Stimulated activated CD4-positive, alpha-beta T cell treated with anti-CD3 and anti-CD28 coated beads, Interleukin-1b, Interleukin-23, amount 100 ng/mL, for 1 hour (primary cell): ENCODE measurements at places on chromosomes 2 and 18.

DNA sequence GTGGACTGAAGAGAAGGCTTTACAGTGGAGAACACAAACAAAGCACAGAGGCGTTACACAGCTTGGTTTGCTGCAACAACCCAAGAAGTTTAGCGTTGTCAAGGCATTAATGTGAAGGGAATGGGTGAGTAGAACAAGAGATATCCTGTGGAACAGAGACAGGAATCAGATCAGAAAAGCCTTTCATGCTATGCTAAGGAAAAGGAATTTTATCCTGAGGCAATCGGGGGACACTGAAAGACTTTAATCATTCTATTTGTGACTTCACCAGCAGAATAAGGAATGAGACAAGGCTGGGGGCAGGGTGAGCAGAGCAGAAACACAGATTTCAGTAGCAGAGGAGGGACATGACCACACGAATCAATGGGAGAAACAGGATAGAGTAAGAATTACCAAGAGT is 600.7 kb downstream of the IRS1 start:
- no peak for DNase-seq

DNA sequence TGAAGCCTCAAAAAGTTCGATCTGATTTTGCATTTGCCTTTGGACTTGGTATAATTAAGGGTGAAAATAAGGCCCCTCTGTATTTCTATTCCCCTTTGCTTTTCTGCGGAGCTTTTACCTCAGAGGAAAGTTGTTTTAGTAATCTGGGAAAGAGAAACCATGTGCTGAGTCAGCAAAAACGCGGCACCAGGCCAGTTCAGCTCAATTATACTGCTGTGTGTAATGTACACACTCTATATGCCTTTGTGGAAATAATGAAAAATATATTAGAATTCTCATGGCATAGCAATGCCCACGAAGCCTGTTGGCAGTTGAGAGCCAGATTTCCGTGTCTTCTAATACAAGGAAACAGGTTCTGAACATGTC is 161.9 kb upstream of the SIX2 start:
- no peak for DNase-seq

DNA sequence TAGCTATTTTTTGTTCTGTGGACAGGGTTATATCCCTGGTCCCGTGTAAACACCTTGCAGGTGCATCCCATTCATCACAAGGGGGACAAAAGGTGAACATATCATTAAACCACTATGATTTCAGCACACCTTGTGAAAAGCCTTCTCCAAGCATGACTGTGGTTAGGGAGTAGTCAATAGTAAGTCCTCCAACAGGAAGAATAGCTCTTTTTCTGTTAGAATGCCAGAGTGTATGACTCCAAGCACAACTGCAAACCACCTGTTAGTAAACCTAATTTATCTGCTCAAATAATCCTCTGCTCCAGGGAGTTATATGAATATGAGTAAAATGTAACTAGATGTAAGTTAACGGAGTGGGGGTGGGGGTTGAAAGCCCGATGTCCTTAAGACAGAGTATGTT is 240.5 kb downstream of the AGPS start:
- no peak for DNase-seq

DNA sequence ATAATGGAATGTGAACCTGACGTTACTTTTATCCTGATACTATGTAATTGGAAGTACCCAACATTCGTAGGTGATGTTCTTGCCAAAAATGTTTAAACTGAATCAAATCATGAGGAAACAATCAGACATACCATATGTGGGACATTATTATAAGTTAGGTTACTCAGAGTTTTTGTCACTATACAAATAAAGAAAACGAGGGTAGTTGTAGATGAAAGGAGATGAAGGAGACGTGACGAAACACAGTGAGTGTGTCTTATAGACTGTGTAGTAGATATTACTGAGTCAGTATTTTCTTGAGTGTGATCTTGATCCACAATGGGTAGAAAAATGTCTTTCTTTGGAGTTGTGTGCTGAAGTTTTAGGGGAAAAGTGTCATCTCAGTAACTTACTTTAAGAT is 176.8 kb downstream of the ZNF407 start:
- DNase-seq = no peak

GRCh38 chr18:64091526-64091925 is 57.4 kb downstream of the LINC00305 start:
- no peak for DNase-seq

DNA sequence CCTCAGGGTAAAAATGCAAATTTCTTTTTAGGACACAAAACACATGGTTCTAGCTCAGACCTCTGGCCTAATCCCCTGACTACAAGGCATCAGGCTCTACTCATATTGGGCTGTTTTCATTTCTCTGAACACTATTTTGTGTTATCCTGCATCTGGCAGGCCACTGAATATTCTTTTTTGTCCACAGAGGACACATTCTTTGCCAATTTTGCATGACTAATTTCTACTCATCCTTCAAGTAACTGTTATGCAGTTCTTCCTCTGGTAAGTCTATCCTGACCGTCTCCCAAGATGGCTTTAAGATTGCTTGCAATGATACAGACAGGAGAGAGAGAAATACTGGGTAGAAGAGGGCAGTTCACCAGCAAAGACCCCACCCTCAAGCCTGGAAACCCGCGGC is 107.6 kb upstream of the RGPD4 start:
- DNase-seq = no peak

GRCh38 chr2:126952216-126952615 is 53.5 kb downstream of the TEX51 start:
- no peak for DNase-seq

GRCh38 chr2:100460904-100461530 is 9.3 kb upstream of the NMS start:
- DNase-seq = no peak

DNA sequence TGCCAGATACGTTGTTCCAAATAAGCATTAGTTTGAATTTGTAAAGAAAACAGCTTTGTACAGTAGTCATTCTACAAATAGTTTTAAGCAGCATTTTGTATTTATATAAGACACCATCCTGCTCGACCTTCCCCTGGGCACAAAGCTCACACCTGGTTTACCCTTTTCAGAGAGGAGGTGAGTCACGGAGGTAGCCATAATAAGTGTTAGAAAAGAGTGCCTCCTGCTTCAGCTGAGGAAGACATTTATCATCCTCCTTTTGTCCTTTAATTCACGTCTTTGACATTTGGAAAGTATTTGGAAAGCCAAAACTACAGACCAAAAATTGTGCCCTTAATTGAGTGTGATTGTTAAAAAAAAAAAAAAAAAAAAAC is 6.8 kb downstream of the RAB12 start:
- no peak for DNase-seq

- no peak for DNase-seq
These were observed 72.1 kb upstream of the MAP4K4 start for GRCh38 chr2:101625387-101625786.

DNA sequence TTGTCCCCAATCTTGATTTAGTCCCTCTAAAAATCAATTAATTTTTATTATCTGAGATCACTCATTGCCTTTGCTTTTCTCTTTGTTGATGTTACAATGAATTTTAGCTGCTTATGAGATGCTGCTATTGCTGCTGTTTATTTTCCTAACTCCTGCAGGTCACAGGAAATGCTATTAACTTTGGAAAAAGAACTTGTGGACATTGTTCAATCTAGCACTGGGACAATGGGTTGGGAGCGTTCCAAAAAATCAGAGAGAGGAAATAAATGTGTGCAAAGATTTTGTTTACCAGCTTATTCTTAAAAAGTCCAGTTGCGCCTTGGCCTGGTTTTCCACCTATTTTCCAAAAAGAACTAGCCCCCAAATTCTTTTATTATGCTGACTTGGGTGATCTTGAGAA is 268.3 kb downstream of the PTH2R start:
- no peak for DNase-seq
